ENCODE measurements at places on chromosomes 1 and 21. TPM values are rescaled to one million over a fixed set of nuclear protein-coding genes. Genes with fewer than 3 reads are reported as not detected.

Gene HTR6
- 0.16 TPM for total RNA-seq

Gene CNR2
- not detected for total RNA-seq

Gene LRRC42
- total RNA-seq: 20.4 TPM

Gene SRGAP2B
- 41.7 TPM for total RNA-seq

Gene LAMC1
- total RNA-seq: 138 TPM

Gene TMEM79
- 1.0 TPM for total RNA-seq

Gene FCGR2B
- 1.1 TPM for total RNA-seq

Gene OR14A16
- not detected for total RNA-seq

Gene AMY1B
- total RNA-seq: not detected

Gene FCRL1
- total RNA-seq: not detected

Gene TFF1
- total RNA-seq: not detected

Gene ADORA3
- total RNA-seq: not detected

Data from SK-MEL-5 (cell line).